T follicular helper cell (primary cell): ENCODE measurements at places on chromosomes 6 and 20.

DNA sequence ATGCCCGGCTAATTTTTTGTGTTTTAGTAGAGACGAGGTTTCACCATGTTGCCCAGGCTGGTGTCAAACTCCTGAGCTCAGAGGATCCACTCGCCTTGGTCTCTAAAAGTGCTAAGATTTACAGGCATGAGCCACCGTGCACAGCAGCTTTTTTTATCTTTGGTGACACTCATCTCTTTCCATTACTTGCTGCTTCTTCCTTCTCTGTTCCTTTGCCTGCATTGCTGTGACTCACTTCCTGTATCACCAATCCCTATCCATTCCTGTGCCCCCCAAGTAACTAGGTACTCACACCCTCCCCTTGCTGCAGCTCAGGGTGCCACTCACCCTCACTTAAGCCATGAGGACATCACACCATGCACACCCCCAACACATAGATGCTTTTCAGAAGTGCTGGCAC is 24.6 kb downstream of the KHDC1L start:
- no peak for DNase-seq

DNA sequence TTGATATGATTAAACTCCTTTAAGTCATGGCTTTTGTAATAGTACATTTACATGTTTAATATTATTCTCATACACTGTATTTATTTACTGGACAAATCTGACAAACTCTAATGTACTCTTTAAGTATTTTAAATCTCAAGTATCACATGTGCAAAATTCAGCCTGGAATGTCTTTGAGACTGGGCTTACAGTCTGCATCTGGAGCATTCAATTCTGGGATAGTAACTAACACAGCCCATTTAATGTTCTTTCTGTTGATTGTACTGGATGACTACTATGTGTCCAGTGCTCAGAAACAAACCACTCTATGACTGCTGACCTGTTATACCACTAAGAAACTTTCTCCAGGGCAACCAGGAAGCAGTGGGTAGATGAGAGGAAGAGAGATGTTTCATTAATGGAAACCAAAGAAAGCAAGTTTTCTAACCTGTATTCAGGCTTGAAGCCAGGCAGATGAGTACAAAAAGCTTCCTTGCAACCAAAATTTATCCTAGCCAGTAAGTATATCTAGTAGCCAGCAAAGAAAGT is 26.8 kb downstream of the FBXL4 start:
- no peak for DNase-seq

DNA sequence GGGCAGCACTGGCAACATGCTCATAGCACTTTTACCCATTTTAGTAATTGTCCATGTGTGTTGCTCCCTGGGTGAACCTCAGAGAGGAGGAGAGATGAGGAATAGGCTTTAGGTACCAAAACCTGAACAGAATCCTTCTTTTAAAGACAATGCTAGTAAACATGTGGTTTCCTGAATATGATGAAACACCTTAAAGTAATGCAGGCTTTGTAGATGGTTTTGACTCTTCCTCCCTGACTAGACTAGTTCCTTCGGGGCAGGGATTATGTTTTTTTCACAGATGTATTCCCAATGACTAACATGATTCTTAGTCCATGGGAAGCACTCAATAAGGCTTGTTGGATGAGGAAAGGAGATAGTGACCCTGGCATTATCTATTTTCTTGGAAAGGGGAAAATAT is 367.6 kb upstream of the JAG1 start:
- no peak for DNase-seq

- no peak for DNase-seq
Observed at GRCh38 chr20:47700327-47700726, 85.0 kb downstream of the SULF2 start.

- no peak for DNase-seq
Observed at GRCh38 chr6:148835920-148836441, 89.2 kb downstream of the UST start.

DNA sequence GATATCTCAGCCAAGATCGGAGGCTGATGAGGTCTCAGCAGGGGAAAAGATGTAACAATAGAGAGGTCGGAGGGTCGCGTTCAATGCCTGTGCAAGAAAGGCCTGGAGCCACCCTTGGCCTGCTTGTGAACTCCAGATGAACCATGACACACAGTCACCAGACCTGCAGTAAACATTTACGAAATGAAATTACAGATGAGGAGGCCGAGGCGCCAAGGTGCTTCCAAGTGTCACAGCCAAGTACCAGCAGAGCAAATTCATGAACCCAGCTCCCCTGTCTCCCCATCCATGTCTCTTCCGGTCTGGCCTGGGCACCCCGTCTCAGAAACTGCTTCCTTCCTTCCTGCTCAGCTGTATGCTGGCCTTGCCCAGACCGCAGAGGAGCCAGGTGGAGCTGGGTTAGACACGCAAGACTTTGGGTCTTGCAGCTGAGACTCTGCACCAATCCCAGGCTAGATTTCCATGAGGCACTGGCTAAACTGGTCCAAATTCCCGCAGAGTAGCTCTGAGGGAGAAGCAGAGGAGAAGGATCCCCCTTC is 48.1 kb downstream of the CHMP4B start:
- DNase-seq, result no peak
